ENCODE measurements at places on chromosomes 3 and 15.

GRCh38 chr15:25175789-25176615, 221.2 kb downstream of the SNRPN start:
- peak; percentile 8 for DNase-seq

DNA sequence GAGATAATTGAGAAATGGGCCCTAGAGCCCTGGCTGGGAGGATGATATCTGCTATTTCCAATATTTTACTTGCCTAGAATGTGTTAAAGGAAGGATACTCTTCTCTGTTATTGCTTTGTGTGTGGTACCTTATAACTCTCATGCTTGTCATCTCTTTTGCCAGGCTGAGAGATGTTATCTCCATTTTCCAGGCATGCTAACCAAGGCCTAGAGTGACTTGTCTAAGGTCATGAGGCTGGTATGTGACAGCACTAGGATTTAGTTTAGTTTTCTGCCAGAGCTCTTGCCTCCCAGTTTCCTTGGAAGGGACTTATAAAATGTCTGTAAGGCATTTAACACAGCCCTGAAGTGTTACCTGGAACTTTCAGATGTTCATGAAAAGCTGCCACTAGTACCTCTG, 1.4 kb downstream of the CLK3 start:
- DNase-seq: no peak

- DNase-seq: no peak
These were observed 24.0 kb upstream of the TEX9 start for GRCh38 chr15:56341201-56341600.

GRCh38 chr15:70057931-70058641, 39.6 kb downstream of the TLE3 start:
- peak; percentile 17 for DNase-seq

GRCh38 chr3:59430341-59430740, 380.5 kb upstream of the CFAP20DC start:
- no peak for DNase-seq

DNA sequence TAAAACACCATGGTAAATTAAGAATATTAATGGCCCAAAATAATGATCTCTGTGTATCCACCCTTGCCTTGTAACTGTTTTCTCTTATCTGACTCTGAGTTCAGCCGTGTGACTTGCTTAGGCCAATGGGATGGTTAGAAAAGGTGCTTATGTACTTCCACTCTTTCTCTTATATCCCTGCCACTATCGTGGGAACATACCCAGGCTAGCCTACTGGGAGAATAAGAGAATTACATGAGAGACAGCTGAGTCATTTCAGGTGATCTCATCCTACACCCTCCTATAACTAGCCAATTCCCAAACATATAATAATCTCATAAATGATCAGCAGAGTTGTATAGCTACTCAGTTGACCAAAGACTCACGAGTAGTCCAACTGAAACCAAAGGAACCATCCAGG, 98.3 kb upstream of the ABI3BP start:
- no peak for DNase-seq

- DNase-seq: no peak
These were observed 18.7 kb upstream of the ITPKA start for GRCh38 chr15:41474941-41475340.

DNA sequence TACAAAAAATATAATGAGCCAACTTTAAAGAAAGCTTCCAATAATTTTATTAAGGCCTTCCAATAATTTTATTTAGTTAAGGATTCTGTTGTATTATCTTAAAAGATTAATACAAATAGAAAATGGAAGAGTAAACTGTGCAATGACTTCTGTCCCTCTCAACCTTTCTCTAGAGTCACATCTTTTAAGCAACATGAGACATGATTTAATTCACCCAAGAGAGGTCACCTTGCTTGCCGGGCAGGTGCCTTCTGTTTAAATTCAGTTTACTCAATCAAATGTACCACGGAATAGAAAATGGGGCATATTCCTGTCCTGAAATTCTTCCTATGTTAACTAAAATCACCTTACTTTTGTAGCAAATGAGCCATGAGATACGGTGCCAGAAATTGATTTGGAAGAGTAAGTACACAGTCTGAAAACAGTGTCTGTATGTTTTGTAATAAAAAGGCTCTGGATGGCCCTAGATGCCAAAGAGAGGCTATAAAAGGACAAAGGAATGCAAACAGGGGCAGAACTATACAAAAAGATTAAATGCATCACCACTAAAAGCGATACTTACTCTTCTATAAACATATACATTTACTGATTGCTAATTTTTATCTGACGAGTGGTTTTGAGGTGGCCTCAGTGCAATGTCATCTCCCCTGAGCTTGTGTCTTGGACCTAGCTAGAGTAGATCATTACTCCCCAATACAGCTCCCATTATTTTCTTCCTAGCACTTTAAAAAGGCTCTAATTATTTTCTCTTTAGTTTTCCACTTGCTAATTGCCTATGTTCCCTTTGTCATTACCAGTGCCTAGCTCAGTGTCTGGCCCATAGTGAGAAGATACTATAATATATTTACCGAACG, 134.0 kb downstream of the FHIT start:
- no peak for DNase-seq
